ENCODE measurements at places on chromosomes 11 and 22.

DNA sequence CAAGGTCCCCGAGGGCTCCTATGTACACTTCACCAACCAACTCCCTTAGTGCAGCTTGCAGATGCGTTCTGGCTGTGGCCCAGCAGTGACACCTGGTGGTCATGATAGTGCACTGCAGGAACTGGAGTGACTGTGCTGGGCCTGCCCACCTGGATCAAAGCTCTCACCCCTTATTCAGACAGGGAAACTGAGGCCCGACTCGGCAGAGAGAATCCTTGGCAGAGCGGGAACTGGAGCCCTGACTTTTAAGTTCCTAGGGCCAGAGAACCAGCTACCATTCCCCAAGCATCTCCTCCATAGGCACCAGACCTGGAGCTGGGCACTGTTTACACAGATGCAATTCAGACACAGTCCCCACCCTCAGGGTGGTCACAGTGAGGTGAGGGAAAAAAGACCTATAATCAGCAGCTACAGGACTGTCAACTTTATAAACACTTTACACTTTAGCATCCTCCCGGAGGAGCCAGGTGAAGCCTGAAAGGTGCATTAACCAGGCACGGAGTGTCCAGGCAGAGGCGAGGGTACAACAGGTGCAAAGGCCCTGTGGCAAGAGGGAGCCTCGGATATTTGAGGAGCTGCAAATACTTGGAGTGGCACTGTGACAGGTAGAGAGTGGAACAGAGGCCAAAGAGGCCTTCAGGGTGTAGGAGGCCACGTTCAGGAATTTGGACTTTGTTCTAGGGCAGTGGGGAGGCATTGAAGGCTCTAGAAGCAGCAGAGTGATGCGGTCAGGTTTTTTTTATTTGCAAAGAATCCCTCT, 22.0 kb downstream of the RHBDD3 start:
- peak; percentile 35 for DNase-seq

DNA sequence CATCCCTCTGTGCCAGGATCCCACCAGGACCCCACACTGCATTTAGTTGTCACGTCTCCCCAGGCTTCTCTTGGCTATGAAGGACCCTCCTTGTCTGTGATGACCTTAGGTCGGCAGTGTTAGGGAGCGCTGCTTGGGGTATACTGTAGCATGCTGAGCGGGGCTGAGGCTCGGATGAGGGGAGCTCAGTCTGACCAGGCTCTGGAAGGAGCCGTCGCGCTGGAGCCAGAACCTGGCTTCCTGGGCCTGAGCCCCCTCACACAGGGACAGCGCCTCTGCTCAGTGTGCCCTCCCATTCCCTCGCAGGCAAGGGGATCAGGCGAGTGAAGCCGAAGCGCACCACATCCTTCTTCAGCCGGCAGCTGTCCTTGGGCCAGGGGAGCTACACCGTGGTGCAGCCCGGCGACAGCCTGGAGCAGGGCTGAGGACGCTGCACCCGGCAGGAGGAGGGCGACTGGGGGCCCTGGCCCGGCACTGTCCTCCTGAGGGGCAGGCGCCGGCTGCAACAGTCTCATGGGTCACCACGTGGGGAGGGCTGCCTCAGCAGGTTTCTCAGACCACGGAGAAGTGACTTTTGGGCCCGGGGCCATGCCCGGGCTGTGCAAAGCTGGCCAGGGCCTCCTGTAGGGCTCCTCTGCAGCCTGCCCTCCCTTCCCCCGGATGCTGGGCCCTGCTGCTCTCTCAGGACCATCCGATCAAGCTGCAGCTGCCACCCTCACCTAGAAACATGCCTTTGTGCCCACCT, 11.5 kb upstream of the NEAT1 start:
- no peak for DNase-seq

DNA sequence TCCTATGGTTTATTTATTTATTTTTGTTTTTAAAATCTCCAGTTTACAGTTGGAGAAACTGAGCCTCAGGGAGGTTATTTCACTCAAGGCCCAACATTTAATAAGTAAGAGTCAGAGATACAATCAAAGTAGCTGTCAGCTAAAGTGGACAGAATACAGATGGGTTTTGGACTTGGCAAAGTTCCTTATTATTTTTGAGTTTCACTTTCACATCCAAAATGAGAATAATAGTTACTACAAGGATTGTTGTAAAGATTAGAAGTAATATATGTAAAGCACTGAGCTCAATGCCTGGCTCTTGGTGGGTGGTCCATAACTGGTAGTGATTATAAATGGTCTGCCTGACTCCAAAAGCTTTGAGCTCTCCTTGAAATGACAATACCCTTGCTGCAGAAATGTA, 87.5 kb upstream of the SESN3 start:
- no peak for DNase-seq

DNA sequence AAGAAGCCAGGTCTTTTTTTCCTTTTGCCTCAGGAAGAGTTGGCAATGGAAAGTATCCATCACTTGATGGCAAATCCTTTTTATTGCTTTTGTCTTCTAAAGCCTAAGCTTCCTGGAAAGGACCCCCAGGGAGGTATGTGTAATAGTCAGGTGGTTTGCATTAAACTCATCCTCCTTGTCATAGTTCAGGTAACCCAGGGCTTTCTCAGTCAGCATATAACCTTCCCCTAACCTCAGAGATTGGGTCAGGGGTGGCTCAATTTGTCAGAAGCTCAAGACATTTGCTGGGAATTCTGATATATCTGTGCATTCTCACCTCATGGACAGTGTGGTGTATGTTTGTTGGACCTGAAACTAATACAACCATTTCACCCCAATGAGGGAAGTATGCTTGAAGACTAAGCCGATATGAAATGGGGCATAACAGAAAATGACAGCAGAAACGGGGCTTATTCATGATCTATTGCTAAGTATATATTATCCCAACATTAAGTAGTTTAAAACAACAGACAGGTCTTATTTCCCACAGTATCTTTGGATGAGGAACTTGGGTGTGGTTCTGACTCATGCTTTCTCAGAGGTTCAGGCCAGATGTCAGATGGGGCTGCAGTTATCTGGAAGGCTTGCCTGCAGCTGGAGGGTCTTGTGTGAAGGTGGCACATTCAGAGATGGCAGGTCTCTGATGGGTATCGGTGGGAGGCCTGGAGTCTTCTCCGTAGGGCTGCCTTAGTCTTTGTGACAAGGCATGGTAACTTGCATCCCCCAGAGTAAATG, 135.8 kb upstream of the SPON1 start:
- DNase-seq, result no peak

DNA sequence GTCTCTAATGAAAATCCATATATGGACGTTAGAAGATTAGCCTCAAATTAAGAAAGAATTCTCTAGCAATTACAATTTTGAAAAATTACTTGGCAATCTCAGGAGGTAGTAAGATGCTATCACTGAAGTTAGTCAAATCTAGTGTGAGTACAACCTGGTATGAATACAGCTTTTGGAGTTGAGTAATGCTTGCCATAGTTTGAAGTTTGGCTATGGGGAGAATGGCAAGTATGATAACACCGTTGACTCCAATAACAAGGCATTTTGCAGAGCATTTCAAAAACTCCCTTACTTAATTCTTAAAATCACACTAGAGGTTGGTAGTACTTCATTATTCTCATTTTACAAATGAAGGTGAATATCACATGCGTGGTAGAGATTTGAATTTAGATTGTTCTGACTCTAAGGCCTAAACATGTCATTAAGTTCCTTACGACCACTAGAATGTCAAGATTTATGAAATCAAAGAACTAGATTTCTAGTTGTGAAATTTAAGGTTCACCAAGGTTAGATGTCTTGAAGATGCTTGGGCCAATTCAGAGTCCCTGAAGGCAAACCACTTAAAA, 355.4 kb downstream of the ETS1 start:
- no peak for DNase-seq

DNA sequence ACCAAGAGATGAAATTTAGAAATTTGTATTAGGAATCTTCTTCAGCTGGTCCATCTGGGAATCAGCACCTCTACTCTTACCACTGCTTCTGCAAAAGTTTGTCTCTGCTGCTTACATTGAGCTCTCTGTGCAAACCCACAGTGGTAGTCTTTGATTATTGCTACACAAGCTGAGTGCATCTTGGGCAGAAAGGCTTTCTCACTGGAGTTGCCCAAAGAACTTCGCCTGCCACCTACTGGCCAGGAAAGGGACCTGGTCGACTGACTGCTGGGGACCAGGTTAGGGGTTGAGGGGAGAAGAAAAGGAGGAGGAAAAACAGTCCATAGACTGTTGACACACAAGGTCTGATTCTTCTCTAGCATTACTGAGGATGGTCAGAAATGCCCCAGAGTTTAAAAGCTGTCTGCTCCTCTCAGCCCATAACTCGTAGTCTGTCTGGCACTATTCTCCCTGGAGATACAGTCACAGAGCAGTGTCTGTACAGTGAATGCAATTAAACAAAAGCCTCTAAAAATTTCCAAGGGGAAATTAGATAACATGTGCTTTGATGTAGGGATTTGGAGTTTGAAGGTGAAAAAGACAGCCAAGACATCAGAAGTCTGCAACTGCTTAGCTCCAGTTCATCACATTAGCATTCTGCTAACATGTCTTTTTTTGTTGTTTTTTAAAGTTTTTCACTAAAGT, 215.0 kb upstream of the CTSC start:
- peak; percentile 28 for DNase-seq

DNA sequence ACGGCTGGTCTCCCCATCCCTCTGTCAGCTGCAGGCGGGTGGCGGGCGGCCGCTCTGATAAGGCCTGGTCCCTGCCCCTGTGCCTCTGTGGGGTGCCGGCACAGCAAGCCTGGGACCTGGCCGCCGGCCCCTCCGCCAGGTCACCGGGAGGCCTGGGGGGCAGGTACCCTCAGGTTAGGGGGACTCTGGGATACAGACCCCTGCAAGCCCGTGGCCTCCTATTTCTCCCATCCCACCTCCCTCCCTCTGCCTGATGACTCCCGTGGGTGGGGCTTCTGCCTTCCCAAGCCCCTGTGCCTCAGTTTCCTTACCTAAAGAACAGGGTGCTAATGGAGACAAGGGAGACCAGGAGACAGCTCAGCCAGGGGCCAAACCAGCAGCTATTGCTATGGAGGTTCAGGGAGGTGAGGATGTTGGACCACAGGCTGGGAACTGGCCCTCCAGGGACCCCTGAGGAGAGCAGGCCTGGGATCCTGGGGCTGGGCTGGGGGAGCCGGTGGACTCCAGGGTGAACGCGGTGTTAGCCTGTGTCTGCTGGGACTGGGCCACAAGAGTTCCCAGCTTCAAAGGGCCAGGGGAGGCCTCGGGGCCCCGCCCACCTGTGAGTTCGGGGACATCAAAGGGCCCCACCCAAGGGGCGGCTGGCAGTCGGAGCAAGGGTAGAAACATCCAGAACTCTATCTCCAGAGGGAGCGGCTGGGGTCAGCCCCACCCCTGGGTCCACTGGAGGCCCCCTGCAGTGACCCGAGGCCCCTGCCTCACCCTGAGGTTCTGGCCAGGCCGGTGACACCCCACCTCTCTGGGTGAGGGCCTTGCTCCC, 32.0 kb upstream of the TH start:
- no peak for DNase-seq

- DNase-seq, result no peak
Measured at GRCh38 chr11:44483919-44484610, 81.4 kb upstream of the CD82 start.

GRCh38 chr11:61083601-61084147, 18.6 kb upstream of the CD5 start:
- no peak for DNase-seq

- DNase-seq, result no peak
Measured at GRCh38 chr11:47413908-47414684, 5.7 kb downstream of the SLC39A13 start.

DNA sequence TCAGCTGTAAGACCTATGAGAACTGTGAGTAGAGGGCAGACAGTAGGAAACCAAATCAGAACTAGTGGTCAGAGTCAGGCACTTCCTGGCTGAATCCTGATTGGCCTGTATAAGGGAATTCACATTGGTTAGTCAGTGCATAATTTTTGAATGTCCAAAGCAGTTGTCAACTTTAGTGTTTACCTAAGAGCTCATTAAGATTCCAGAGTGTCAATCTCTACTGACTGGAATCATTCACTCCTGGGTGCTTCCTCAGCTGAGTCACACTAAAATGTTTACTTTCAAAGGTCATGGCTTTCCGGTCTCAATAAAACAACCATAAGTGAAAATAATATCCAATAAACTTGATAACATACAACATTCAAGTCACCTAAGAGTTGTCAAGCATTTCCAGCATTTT, 306.1 kb downstream of the C11orf87 start:
- no peak for DNase-seq

GRCh38 chr11:96324912-96325311, 18.1 kb downstream of the MAML2 start:
- no peak for DNase-seq

DNA sequence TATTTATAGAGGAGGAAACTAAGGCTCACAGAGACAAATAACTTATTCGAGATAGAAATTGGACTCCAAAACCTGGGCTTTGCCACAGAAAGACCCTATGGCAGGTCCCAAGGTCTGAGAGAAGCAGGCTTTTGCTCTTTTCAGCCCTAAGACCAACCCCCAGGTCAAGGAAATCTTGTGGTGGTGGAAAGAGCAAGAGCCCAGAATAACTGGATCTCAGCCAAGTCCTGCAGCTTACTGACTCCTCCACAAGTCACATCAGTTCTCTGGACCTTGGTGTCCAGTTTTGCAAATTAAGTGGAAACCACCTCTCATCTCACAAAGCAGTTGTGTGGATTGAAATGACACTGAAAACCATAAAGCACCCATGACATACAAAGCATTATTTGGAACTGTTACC, 122.2 kb downstream of the C11orf58 start:
- no peak for DNase-seq

GRCh38 chr11:111344032-111344431, 35.0 kb downstream of the POU2AF1 start:
- no peak for DNase-seq

DNA sequence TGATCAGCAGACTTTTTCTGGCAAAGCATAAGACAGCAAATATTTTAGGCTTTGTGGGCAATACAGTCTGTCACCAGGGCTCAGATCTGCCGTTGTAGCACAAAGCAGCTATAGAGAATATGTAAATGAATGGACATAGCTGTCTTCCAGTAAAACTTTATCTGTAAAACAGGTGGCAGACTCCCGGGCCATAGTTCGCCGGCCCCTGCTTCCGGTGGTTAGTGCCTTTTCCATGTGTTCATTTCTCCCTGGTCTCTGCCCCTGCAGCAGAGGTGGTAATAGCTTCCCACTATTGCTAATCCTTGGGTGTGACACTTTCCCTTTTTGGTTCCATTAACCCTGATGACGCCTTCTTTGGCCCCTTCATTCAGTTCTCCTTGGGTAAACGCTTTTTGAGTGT, 93.7 kb upstream of the LDLRAD3 start:
- DNase-seq, result no peak

All from stimulated activated CD4-positive, alpha-beta T cell treated with anti-CD3 and anti-CD28 coated beads, TNF-alpha, amount 100 ng/mL, for 1 hour (primary cell).